ENCODE measurements at places on chromosomes 5 and 9. TPM values are rescaled to one million over a fixed set of nuclear protein-coding genes. Genes with fewer than 3 reads are reported as not detected.

Gene SCGB3A1
- total RNA-seq: not detected

- DNase-seq: no peak
Measured at GRCh38 chr9:96408409-96409280, 9.5 kb downstream of the ZNF367 start.

Gene RNF208
- not detected for total RNA-seq

DNA sequence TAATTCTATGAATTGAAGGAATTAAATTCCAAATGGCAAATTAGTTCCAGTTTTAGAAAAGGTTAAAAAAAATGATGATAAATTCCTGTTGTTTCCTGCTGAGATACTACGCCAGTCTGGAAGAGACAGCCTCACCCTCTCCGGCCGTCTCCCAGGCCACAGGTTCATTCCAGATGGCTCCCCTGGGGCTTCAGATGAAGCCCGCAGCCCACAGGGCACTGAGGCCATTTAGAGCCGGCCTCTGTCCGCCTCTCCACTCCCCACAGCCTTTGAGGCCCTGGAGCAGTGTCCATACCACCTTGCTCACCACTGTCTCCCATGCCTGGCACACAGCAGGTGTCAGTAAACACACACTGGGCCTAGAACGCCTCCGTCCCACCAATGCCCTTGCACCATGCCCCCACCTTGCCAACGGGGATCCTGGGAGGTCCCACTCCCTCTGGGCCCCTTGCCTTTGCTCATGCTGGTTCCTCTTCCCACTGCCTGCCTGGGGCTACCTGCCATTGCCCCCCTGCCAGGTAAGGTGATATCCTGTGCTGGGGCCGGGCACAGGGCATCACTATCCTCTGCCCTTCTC is 26.1 kb downstream of the GFPT2 start:
- DNase-seq: no peak

Gene FOXD4L5
- not detected for total RNA-seq

Gene KCNV2
- not detected for total RNA-seq

- DNase-seq: no peak
Measured at GRCh38 chr5:81642210-81642609, 108.7 kb downstream of the SSBP2 start.

DNA sequence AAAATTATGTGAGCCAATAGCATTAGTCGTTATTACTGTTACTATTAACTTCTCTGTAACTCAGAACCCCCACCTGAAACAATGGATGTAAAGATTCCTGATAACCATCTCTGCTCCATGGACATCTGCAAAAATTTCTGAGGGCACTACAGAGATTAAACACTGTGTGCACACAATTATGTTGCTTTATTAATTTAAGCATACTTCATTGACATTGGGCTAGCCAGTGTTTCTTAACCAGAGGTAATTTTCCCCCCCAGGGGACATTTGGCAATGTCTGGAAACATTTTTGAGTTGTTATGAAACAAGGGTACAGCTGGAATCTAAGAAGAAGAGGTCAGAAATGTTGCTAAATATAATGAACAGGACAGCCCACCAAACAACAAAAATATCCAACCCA is 19.3 kb downstream of the SLIT3 start:
- DNase-seq: no peak

Gene AGGF1
- 26.9 TPM for total RNA-seq

Gene IFNA13
- total RNA-seq: not detected

DNA sequence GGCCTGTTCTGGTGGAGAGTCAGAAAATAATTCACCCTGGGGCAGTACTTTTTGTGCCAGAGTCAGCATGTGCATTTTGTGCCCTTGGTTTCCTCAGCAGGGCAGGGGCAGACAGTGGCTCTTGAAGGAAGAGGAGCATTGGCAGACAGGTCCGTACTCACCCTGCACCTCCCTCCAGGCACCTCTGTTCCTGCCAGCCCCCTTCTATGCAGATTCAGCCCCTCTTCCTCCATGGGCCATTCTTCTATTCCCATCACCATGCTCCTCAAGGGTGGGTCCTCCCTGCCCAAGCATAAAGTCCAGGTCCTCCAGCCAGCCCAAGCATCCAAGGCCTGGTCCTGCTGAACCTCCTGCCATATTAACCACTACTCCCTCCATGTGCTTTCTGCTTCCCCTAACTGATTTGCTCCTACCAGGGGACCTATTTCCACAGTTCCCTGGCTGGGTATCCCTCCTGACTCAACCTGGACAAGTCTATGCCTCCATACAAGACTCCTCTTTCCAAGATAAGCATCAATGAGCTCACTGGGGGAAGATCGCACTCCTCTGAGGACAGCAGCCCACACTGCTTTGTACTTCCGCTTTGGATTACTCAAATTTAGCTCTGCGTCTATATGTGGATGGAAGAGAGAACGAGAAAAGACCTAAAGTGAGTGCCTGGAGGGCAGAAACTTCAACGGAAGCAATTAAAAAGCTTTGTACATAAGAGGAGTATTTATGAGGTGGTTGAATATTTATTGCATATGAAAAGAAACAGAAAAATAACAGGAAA is 9.3 kb upstream of the ACSL6 start:
- no peak for DNase-seq

- peak; percentile 29 for DNase-seq
Measured at GRCh38 chr9:69324549-69325401, at the start of gene ENTREP1. ENTREP1 (plus strand) TSS chr9:69325215; CDS start chr9:69325310, 95 bp downstream.

DNA sequence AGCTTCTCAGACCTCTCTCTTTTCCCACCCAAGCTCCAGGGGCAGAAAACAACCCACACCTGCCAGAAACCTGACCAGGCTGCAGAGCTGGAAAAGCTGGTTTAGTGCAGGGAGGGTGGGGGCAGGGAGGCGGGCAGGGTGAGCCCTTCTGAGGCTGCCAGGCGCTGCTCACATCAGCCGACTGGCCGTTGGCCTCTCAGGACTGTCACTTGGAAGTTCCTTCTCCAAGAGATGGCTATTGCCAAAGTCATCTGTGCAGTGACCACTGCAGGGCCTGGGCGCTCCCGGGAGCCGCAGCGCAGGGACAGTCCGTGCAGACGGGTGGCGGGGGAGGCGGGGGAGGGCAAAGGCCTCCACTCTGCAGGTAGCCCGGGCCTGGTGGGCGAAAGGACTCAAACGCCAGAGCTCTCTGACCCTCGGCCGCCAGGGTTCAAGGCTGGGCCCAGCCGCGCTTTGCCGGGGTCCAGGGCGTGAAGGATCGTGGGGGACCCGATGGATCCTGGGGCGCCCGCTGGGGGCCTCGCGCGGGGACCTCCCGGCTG is 205.0 kb upstream of the IER5L start:
- no peak for DNase-seq

DNA sequence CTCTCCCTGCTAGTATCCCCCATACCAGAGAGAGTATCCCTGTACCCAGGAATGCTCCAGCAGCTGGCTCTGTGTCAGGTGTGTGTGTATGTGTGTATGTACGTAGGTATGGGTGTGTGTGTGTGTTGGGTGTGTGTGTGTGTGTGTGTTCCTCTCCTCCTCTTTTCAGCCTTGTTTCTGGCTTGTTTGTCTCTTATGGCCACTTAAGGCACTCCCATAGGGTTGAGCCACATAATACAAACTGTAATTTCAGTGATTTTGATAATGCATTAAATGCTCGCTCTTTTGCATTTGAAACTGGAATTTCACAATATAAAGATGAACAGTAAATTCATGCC is 80.8 kb upstream of the SH3PXD2B start:
- DNase-seq: no peak

Gene AQP7
- total RNA-seq: 2.1 TPM

DNA sequence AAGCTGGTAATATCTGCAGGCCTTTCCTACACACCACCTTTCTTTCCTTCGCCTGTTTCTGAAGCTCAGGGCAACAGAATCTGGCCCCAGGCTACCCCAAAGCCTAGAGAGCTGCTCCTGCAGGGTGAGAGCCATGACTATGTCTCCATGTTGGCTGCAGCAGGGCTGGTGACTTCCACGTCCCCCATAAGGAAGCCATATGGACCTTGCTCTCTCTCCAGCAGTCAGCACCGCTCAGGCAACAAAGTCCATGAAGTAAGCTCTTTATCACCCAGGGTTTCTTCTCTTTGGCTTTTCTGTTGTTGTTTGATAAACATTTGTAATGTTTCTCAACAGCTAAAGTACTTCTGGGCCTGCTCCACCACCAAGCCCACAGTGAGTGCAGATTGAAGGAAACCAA is 125.2 kb downstream of the SLIT3 start:
- no peak for DNase-seq

DNA sequence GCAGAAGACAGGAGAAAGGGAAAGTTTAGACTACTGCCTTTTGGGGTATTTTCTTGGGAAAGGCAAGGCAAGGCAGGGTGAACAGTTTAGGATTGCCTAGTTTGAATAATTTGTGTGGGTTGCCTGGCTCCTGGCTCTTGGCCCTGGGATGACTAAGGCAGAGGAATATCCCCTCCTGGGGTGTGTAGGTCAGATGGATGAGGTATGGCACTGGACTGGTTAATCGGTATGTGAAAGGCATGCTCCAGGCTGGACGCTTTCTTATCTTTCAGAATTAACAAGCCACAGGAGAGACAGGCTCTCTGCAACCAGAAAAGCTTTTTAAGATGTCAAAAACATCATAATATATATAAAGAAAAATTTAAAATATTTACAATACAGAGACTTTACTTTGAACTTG is 58.6 kb downstream of the STARD4 start:
- no peak for DNase-seq

DNA sequence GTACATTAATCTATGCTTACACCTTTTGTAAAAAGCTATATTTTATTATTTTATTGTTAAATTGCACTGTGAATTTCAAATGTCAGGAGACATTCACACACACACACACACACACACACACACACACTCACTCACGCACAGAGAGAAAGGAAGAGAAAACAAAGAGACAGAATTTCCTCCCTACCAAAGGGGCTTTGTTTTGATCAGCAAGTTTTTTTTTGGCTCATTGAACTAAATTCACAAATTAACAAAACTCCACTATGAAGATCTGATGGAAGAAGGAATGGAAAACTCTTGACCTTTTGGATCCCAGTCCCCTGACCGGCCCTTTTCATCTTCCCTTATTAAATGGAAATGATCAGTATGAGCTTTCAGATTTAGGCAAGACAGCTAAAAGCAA is 161.2 kb downstream of the PDE4D start:
- no peak for DNase-seq

DNA sequence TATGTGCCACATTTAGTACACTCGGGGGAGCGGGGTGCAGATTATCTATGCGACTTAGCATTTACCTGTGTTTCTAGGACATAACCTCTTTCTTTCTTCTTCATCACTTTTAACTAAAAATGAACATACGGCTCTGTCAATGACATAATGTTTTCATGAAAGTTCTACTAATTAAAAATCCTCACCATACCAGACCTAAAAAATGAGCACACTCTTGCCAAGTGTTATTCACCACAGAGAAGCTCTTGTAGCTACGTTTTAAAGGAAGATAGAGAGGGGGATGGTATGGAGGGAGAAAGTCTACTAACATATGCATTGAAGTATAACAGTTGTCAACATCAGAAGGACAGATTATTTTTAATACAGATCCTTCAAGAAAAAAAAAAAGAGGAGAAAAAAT is 1.6 kb downstream of the CDH10 start:
- no peak for DNase-seq

Gene FGD3
- total RNA-seq: 4.9 TPM

Gene SREK1IP1
- total RNA-seq: 28.4 TPM

DNA sequence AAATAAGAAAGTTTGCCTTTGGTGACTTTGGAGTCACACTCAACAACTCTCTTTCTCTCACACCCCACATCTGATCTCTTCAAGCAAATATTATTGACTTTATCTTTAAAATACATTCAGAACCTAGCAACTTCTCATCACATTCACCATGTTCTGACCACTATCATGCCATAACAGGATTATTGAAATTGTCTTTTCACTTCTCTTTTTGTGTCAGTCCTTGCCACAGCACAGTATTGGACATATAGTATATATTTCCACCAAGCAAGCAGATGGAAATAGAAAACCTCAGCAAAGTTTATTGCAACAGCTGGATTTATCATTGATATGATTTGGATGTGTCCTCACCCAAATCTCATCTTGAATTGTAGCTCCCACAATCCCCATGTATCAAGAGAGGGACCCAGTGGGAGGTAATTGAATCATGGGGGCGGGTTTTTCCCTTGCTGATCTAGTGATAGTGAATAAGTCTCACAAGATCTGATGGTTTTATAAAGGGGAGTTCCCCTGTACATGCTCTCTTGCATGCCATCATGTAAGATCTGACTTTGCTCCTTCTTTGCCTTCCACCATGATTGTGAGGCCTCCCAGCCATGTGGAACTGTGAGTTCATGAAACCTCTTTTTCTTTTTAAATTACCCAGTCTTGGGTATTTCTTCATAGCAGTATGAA is 26.9 kb upstream of the ITGA1 start:
- no peak for DNase-seq

GRCh38 chr5:119943148-119943547 is 313.8 kb downstream of the FAM170A start:
- no peak for DNase-seq

Gene DMRTA1
- total RNA-seq: 0.76 TPM
